ENCODE measurements at places on chromosomes 1 and 21. TPM values are rescaled to one million over a fixed set of nuclear protein-coding genes. Genes with fewer than 3 reads are reported as not detected.

TCP10L gene
- 0.25 TPM for total RNA-seq

PRAMEF18 gene
- not detected for total RNA-seq

ANKRD45 gene
- 0.40 TPM for total RNA-seq

HAPLN2 gene
- not detected for total RNA-seq

FCRLA gene
- 0.25 TPM for total RNA-seq

PACC1 gene
- total RNA-seq: 6.3 TPM

CYP4B1 gene
- not detected for total RNA-seq

LRRC71 gene
- total RNA-seq: 0.13 TPM

ANGPTL3 gene
- not detected for total RNA-seq

KRTAP19-1 gene
- total RNA-seq: not detected

PGLYRP3 gene
- not detected for total RNA-seq

SLAMF7 gene
- total RNA-seq: not detected

CNN3 gene
- total RNA-seq: 622 TPM

ROR1 gene
- total RNA-seq: 7.8 TPM

CFAP126 gene
- not detected for total RNA-seq

OR2T2 gene
- total RNA-seq: not detected

GJC2 gene
- total RNA-seq: 3.2 TPM

PRUNE1 gene
- 7.3 TPM for total RNA-seq

SPRR1B gene
- not detected for total RNA-seq

MRAP gene
- not detected for total RNA-seq

CA6 gene
- not detected for total RNA-seq

RGS8 gene
- under 0.01 TPM for total RNA-seq

ARHGAP30 gene
- under 0.01 TPM for total RNA-seq

ADORA1 gene
- not detected for total RNA-seq

LYST gene
- 34.2 TPM for total RNA-seq

DPT gene
- total RNA-seq: 0.93 TPM

MYOG gene
- total RNA-seq: not detected

OLFML2B gene
- total RNA-seq: 13.5 TPM

FCRL5 gene
- not detected for total RNA-seq

PRDM2 gene
- 5.4 TPM for total RNA-seq

OR2T35 gene
- total RNA-seq: not detected

AK4 gene
- total RNA-seq: 12.8 TPM

HUNK gene
- total RNA-seq: under 0.01 TPM

KCNH1 gene
- total RNA-seq: not detected

CCDC181 gene
- 0.92 TPM for total RNA-seq

CELA2A gene
- total RNA-seq: not detected

COL11A1 gene
- not detected for total RNA-seq

CHI3L1 gene
- total RNA-seq: 0.06 TPM

PTPN22 gene
- total RNA-seq: 1.1 TPM

IPP gene
- total RNA-seq: 14.6 TPM

CRYZ gene
- total RNA-seq: 53.4 TPM

LCE2C gene
- not detected for total RNA-seq
